ENCODE measurements at places on chromosomes 16 and 17.

DNA sequence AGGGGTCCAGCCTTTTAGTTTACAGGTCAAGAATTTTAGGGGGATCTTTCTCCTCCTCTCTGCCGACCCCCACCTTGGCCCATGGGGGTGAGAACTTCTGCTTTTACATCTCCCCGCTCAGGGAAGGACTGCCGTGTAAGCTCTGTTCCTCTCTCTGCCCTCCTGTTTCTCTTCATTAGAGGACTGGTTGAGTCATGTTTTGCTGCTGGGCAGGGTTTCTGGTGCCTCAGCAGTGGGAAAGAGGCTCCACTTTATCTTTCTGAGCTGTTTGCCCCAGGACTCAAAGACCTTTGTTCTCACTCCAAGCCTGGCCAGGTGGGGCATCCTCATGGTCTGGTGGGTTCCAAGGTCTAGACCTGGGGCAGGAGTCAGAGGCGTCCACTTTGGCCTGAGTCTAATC lies 93.0 kb downstream of the UTP18 start:
- DNase-seq: no peak

GRCh38 chr17:66713533-66714042 lies 121.3 kb upstream of the CACNG5 start:
- DNase-seq: no peak

GRCh38 chr17:77867308-77867781 lies 91.2 kb upstream of the TNRC6C start:
- no peak for DNase-seq

GRCh38 chr16:11575223-11575589 lies 11.5 kb downstream of the LITAF start:
- no peak for DNase-seq

GRCh38 chr16:31466381-31466841 lies 5.5 kb upstream of the TGFB1I1 start:
- no peak for DNase-seq

Data from foreskin keratinocyte (primary cell).